HFFc6 (cell line): ENCODE measurements at places on chromosomes 5 and 9.
A peak's percentile ranks its signal among the peaks of the same experiment; 100 is the strongest.

DNA sequence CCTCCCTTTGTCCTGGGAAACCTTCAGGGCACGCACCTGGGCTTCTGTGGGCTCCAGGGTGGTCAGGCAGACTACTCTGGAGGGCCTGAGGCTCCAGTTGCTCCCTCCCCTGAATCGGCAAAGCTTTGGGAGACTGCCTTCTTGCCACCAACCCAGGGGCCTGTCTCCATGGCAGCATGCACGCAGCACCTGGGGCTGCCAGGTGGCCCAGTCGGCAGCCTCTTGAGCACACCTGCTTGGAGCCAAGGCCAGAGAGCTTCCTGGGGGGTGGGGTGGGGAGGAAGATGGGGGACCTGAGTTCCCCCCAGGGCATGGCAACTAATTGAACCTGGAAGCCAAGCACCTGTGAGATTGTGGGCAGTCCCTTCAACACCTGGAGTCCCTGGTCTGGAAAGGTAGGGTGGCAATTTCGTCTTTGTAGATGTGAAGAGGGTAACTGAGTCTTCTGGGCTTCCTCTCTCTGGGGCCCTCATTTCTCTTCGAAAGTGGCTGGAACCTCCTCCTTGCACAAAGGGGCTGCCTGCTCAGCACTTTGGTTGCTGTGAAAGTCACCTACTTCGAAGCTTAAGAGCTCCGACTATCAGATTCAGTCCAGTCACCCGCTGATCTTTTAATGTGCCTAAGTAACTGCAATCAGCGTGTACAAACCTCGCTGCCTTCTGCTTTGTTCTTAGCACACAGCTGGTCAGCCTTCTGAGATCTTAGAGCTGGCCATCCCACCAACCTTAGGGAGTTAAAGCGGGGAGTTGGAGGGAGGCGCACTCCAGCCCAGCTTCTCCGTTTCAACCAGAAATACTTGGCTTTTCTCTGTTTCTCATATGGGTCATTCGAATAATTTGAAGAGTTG lies 4.0 kb downstream of the RNF183 start:
- no peak for DNase-seq

DNA sequence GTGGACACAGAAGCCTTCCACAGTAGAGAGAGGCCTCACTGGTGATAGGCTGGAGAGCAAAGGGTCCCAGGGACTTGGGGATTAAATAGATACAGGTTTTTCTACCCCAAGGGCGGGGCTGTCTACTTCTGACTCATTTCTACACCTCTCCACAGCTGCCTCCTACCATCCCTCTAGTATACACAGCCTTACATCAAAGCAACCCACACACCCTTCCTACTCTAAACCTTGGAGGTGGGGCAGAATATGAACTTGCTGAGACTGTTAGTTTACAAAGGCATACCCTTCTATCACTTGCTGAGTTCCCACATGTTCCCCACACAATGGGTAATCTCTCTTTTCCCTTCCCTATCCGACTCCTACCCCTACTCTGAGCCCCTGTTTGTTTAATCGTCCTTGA lies 19.9 kb upstream of the PCA3 start:
- DNase-seq = no peak

GRCh38 chr9:91515074-91515687 lies 91.5 kb upstream of the NFIL3 start:
- peak; percentile 73 for DNase-seq

GRCh38 chr5:105782501-105782900 lies 1888.2 kb downstream of the EFNA5 start:
- DNase-seq = no peak

GRCh38 chr9:76619197-76619596 lies 145.0 kb upstream of the PCA3 start:
- DNase-seq = no peak
